ENCODE measurements at places on chromosomes 3 and 15. TPM values are rescaled to one million over a fixed set of nuclear protein-coding genes. Genes with fewer than 3 reads are reported as not detected.

Gene GXYLT2
- 75.1 TPM for total RNA-seq

Gene DNAJA4
- total RNA-seq: 2.1 TPM

Gene KIF7
- 12.3 TPM for total RNA-seq

Gene WDR93
- 0.36 TPM for total RNA-seq

Gene CSPG4
- total RNA-seq: 20.3 TPM

All from osteoblast (primary cell).